Naive thymus-derived CD4-positive, alpha-beta T cell (primary cell): ENCODE measurements at places on chromosomes 1 and 21. TPM values are rescaled to one million over a fixed set of nuclear protein-coding genes. Genes with fewer than 3 reads are reported as not detected.

CATSPERE gene
- 1.0 TPM for total RNA-seq

SPRR1B gene
- total RNA-seq = not detected

CHRM3 gene
- 0.16 TPM for total RNA-seq

DNA sequence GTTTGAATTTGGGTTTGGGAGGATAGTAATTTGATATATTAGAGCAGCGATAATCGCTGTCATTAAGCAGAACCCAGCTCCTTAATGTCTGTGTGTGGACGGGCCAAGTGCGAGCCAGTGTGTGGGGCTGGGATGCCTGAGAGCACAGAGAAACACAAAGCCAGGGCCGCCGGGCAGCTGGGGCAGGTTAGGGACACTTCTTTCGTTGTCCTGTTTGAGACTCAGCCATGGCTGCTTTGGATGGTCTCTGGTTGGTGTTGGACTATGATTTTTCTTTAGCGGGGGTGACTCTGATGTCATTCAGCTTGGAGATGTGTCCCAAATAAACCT is 33.4 kb downstream of the ABCG1 start:
- no peaks in the 10 kb centered on the region for H3K36me3 ChIP-seq
- H3K4me3 ChIP-seq = no peak overlapping the region
- no peak overlapping the region for H3K27ac ChIP-seq
- H3K27me3 ChIP-seq = no peaks in the 10 kb centered on the region
- DNase-seq = no peak

LRRC8B gene
- total RNA-seq = 18.1 TPM
